Gastroesophageal sphincter (tissue), 4 donors: ENCODE measurements at places on chromosomes 7 and 10.

GRCh38 chr7:94300176-94300835, 94.4 kb upstream of the COL1A2 start:
- no peak for ATAC-seq

DNA sequence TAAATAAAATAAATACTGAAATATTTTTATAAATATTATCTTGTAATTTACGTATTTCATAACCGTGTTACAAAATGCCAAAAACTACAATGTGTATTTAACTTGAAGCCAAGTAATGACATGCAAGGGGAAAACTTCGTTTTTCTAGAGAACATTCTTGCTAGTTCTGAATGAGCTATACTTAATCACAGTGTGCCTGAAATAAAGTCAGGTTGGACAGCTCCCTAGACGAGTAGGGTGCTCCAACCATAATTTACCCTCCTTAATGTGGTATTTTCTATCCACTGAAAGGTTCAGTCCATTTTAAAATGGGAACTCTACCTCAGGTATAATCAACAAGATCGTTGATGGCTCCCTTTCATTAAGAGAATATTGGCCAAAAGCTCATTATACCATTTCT, 194.5 kb upstream of the AHR start:
- ATAC-seq = no peak

- ATAC-seq = no peak
Observed at GRCh38 chr10:128712661-128713400, 586.6 kb upstream of the MKI67 start.

DNA sequence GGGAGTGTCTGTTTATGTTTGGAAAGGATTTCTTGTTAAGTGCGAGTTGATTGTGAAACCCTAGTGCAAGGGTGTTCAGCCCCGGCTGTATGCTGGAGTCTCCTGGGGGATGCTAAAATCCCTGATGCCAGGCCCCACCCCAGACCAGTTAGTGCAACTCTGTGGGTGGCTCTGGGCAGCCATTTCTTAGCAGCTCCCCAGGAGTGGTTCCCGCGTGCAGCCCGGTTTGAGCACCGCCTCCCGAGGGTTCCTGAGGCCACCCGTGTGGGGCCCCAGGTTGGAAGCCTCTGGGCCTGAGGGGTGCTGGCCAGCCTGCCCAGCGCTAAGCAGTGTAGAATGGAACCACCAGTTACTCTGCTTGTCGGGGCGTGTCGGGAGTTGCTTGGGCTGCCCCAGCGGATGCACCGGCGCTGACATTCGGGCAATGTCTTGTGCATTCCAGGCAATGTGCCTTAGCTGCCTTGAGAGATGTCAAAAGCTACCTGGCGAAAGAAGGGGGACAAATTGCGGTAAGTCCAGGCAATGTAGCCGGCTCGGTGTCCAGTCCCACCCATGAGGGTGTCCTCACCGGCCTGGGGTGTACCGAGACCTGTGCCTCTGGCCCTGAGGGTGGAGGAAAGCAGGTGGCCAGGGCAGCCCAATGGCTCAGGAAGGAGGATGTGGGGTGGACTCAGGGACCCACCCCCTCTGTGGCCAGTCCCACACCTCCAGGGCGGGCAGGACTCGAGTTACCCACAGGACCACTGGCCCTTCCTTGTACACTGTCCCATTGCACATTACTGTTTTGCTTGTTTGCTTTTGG, 13.2 kb downstream of the PFKFB3 start:
- ATAC-seq = no peak

GRCh38 chr10:7306147-7306546, 104.7 kb downstream of the SFMBT2 start:
- no peak for ATAC-seq

DNA sequence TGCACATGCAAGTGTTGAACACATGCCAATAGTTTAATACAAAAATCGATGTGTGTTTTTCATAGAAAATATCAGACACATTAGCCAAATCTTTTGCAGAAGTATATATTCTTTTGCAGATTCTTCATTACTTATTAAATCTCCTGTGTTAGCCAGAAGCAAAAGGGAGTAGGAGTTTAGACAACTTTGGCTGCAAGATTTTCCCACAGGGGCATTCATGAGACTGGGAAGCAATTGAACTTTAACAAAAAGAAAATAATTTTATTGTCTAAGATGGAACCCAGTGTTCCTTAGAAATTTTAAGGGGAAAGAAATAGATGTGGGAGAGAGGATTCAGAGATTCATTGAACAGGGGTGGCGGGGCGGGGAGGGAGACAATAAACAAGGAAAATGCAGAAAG, 1336.0 kb downstream of the GATA3 start:
- no peak for ATAC-seq

DNA sequence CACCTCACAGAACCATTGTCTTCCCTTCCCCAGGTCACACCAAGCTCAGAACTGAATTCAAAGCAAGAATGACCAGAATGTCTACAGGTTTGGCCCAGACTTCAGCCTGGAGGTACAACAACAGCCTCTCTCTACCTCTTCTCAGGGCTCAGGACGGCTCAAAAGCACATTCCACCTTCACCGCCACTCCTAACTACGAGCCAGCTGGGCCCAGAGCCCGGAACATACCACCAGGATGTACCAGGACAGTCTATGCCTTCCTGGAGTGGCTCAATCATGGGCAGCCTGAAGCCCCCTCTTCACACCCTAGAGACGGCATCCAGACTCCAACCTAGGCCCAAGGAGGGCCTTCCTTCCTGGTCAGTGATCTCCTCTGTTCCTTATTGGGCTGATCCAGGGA, 41.6 kb downstream of the ANXA8 start:
- no peak for ATAC-seq

DNA sequence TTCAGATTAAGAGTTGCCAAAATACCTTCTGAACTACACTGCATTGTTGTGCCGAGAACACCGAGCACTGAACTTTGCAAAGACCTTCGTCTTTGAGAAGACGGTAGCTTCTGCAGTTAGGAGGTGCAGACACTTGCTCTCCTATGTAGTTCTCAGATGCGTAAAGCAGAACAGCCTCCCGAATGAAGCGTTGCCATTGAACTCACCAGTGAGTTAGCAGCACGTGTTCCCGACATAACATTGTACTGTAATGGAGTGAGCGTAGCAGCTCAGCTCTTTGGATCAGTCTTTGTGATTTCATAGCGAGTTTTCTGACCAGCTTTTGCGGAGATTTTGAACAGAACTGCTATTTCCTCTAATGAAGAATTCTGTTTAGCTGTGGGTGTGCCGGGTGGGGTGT, 45.0 kb downstream of the DAGLB start:
- no peak for ATAC-seq

- no peak for ATAC-seq
Observed at GRCh38 chr10:127080317-127080716, 116.1 kb downstream of the INSYN2A start.

DNA sequence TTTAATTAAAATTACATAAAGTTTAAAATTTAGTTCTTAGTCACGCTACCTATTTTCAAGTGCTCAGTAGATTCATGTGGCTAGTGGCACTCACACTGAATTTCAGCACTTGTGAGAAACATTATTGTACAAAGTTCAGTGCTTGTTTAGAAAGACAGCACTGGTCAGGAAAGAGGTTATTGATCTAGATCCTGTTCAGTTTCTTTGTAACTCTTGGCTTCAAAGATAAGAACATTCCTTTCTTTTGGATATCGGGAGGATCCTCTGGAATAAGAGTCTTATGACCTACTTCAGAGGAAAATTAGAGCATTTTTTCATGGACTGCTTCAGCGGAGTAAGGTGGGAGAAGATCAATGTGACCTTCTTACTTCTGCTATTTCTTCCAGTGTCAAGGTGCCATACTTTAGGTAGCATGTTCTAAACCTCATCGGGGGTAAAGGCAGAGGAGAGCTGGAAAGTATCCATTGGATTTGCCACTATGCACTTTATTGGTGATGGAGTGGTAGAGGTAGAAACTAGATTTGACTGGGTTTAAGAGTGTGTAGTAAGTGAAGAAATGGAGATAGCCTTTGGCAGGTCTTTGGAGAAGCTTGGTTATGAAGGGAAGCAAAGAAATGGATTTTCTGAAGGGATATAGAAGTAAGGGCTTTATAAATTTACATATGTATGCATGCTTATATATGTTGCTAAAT, 39.9 kb downstream of the PHYHIPL start:
- ATAC-seq = no peak

- no peak for ATAC-seq
Observed at GRCh38 chr10:44383749-44384600, 922 bp downstream of the CXCL12 start.

DNA sequence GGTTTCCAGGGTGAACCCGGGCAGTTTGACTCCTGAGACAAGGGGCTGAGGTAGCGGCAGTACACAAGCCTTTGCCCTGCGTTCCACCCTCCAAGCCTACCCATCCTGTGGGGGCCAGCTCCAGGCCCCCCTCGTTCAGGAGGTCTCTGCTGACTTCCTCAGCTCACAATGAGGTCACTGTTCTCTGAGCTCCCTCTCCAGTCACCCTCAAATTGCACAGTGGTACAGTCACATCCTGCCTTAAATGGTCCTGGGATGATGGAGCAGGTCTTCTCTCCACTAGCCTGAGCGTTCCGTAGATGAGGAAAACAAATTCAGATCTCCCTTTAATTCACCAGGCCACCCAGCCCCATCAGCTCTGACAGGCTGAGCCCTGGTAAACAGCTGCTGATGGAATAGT, 90.2 kb downstream of the SH3PXD2A start:
- peak; percentile 48 for ATAC-seq

- ATAC-seq = no peak
Observed at GRCh38 chr7:17153536-17153935, 144.9 kb upstream of the AHR start.

DNA sequence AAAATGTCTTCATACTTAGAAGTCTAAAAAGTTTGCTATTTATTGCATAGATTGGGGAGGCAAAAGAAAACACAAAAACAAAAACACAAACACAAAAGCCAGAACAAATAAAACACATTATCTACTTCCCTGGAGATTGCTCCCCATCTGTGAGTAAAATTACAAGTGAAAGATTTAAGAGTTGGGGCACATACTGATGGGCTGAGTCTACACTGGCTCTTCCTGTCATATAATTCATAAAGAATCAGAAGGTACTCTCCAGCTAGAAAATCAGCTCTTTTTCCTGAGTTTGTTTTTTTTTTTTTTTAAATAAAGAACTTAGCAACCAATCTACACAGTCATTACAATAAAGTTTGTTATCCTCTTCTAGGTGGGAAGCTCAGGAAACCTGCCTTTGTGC, 192.4 kb upstream of the LRRN3 start:
- no peak for ATAC-seq

DNA sequence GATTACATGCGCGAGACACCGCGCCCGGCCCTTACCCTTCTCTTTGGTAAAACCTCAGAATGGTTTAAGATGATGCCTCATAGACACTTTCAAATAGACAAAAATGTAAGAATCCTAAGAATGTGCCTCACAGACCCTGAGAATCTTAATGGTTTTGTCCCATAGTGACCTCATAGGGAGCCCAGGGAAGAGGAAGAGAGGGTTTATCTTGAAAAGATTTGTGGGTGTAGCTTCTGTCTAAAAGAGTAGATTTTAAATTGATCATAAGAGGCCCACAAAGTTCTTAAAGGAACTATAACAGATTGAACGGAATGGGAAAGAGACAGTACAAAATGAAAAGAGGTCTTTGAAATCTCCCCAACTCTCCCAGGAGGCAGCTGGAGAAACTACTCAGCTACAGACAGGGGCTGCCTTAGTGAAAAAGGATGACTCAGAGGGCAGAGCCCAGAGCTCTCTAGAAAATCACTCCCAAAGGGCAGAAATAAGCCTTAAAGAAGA, 220.6 kb downstream of the ADRA2A start:
- ATAC-seq = peak; percentile 36

GRCh38 chr7:87100326-87100725, 40.9 kb upstream of the ELAPOR2 start:
- ATAC-seq = no peak

DNA sequence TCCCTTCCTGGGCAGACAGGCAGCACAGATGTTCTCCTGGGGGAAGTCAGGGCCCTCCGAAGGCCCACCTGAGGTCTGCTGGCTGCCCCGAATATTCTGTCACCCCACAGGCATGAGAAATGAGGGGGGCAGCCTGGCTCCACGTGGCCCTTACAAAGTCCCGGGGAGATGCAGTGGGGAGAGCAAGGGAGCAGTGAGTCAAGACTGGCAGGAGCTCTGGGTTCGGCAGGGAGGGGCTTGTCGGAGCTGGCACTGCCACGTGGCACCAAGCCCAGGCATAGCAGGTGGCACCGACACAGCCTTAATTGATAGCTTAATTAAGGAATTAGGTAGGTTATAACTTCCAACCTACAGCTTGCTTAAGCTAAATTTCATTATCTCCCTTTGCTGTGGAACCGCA, 163.9 kb downstream of the USP6NL start:
- ATAC-seq = no peak

DNA sequence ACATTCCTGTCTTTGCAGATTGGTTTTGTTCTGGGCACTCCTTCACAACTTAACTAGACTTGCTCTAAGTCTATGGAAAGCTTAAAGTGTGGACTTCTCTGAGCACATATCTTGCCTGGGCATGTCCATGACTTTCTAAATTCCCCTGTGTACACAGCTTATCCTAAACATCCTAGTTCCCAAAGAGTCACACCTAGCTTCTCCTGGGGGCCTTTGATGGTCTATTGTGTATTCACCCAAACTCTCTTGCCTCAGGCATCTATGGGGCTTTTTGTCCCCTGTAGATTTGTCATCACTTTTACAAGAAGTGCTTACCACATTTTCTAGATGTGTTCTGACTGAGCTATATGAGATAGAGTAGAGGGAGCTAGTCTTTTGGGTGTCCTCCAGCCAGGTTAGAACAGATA, 12.2 kb upstream of the ZNF488 start:
- ATAC-seq = no peak
